AG08395 (cell line): ENCODE measurements at places on chromosomes 5 and 9.

DNA sequence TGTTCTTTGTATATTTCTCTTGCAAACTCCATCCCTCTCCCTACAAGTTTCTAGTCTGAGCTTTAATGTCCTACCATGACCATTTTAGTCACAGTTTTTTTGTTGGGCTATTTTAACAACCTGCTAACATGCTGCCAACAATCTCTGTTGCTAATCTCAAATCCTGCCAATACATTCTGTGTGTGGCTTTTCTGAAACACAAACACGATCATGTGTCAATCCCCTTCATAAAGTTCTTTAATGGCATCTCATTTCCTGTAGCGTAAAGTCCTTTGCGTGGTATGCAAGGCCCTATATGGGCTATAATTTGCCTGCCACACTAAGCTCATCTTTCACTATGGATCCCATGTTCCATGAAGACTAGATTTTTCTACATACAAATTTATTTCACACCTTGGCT is 180.6 kb downstream of the CWC27 start:
- DNase-seq, result no peak

DNA sequence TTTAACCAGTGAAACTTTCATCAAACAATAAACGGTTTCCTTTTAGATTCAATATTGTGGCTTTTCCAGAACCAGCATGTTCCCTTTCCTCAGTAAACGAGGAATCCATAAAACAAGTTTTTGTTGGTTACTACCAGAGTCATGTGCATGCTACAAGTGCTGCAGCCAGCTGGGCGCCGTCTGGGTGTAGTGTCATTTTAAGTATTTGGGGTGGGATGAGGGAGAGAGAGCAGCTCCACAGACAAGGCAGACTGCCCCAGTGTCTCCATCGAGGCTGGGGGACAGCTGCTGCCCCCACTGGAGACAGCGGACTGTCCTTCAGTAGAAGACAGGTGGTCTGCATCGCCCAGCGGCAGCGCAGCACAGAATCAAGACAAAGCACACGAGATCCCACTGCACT is 17.3 kb downstream of the ARPC5L start:
- no peak for DNase-seq

DNA sequence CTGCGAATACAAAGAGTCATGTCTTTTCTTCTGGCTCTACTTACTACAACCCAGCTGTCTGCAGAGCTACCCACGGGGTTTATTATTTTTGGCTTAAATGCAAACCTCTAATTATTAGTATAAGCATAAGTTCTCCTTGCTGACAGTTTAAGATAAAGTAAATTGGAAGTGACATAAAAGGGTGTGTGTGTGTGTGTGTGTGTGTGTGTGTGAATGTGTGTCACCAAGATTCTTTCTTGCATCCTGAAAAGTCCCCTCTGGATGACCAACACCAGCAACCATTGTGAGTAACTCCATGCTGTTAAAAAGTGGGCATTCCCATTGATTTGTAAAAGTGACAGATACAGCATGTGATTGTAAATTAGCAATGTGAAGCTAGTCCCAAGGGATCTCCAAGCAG is 803.8 kb upstream of the ZNF608 start:
- DNase-seq, result no peak

GRCh38 chr9:38713426-38713825 is 6.5 kb downstream of the FAM240B start:
- DNase-seq, result no peak

- DNase-seq, result no peak
Measured at GRCh38 chr5:14331386-14331781, 188.2 kb downstream of the TRIO start.

- peak; percentile 53 for DNase-seq
Measured at GRCh38 chr5:143733665-143734455, 78.1 kb upstream of the HMHB1 start.

- peak; percentile 51 for DNase-seq
Measured at GRCh38 chr5:146188358-146188757, 5.9 kb upstream of the LARS1 start.

GRCh38 chr5:154603485-154603884 is 125.5 kb upstream of the HAND1 start:
- DNase-seq, result no peak

DNA sequence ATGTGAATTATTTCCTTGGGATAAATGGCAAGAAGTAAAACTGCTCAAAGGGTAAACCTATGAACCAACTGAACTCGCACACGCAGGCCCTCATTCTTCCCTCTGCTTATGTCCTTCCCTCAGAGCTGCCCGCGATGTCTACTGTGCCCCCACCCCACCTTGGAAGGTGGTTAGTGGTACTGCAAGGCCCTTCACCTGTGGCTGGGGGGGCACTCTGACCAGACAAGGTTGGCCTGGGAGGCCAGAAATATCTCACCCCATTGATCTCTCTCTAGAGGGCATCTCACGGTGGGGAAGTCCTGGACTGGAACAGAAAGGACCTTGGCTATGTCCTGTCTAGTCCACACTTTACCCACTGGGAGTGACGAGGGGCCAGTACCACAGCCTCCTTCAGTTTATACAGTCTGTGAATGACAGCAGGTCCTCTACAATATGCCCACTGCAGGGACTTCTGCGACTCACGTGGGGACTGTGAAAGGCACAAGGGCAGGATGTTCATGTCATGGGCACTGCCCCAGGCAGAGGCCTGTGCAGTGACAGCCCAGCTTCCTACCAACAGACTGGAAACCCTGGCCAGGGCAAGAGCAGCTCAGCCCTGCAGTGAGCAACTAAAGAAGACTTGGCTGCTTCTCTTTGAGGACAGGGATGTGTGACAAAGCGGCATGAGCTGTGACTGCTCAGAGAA is 56.8 kb upstream of the SYNPO start:
- DNase-seq, result no peak

DNA sequence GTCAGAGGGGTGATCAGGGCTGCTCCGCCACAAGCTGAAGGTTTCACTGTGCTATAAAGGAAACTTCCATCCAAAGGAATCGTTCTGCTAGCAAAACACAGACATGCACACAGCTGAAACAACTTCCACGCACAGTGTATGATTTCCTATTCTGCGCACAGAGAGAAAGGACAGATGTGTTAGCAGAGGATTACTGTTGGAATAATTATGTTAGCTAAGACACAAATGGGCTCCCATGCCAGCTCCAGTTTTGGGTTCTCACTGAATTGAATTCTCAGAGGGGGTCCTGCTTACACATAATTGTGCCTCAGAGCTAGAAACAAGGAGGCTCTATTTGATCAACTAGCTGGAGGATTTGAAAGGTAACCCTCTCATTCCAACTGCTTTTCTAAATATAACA is 352.4 kb downstream of the IRX2 start:
- DNase-seq, result no peak

DNA sequence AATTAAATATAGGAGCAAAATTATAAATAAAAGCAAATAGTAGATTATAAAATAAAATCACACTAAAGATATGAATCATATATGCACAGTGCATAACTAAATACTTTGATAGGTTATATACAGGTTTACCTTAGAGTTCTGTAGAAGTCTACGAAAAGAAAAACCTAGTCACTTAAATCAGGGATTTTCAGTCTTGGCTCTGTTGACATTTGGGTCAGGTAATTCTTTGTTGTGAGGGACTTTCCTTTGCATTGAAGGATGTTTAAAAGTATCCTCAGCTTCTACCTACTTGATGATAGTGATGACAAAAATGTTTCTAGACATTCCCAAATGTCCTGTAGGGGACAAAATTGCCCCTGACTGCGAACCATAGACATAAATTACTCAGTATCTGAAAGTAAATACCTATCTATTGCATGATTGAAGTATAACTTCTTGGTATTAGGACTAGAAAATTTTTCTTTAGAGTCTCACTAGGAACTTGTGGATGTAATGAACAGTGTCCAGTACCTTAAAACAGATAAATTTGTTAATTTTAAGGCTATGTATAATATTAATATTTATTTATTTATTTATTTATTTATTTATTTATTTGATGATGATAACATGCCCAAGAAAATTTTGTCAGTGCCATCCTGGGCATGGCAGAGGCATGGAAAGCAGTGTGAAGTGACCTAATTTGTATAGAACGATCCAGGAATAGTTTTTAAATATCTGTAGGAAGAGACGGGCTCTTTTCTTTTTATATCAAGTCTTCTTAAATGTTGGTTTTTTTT is 44.0 kb upstream of the LRRC70 start:
- DNase-seq, result no peak

GRCh38 chr9:134305533-134305932 is 20.7 kb upstream of the RXRA start:
- no peak for DNase-seq

DNA sequence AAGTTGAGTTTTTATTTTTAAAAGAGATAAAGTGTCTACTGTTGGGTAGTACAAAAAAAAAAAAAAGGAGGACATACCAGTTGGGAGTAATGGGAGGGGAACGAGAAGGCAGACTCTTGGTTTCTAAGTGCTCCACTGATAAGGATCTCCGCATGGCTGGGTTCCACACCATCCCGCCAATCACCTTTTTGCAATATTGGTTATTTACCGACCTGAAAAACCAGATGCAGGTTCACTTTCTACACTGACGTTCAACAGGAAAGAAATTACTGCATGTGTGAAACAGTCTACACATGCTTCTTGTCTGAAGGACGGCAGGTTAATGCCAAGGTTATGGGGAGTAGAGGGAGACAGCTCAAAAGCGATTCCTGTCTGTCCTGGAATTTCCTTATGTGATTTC is 75.5 kb downstream of the PTPN3 start:
- no peak for DNase-seq

DNA sequence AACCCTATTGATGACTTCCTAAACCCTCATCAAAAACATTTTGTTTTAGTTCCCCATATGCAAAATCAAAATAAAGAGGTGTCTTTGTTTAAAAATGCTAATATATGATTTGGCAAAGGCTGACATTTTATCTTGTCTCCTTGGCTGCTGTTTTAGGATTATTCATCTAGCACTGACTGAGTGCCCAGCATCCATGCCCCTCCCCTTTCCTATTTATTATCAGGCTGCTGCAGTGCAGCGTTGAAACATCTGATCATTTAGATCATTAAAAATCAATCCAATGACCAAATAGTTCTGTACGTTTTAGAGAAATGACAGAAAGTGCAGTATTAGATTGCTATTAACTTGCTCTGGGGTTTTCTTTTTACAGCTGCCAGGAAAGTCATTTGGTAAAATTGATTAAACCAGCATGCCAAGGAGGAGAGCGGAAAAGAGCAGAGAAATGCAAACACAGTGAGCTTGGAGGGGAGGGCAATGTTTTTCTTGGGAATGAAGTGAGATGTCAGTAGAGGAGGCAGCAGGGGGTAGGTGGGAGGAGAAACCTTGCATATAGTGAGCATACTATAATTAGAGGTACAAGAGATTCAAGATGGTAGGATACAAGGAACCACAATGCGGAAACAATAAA is 286.3 kb downstream of the PDE4D start:
- no peak for DNase-seq

DNA sequence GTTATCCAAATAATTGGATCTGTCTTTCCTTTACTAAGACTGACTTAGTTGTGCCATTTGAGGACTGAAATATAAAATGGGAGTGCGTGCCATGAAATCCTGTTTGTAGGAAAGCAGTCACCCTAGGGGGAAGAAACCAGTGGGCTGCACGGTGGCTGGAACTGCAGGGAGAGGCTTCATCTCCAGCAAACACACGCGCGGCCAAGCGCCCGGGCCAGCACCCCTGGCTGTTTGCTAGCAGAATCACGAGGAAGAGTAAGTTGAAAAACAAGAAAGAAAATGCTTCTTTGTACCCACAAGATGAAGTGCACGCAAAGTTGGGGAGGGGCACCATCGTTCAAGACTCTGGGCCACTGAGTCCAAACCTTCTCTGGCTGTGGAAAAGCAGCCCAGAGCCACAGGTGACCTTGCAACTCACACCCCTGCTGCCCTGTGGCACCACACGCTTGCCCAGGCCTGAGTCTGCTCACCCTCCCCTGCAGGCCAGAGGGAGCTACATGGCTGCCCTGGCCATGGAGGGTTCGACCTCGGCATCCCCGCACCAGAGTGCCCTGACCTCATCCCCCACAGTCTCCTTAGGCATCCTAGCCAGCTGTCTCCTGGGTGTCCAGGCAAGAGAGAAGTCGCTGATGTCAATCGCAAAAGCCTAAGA is 55.2 kb downstream of the IRX2 start:
- DNase-seq, result no peak

DNA sequence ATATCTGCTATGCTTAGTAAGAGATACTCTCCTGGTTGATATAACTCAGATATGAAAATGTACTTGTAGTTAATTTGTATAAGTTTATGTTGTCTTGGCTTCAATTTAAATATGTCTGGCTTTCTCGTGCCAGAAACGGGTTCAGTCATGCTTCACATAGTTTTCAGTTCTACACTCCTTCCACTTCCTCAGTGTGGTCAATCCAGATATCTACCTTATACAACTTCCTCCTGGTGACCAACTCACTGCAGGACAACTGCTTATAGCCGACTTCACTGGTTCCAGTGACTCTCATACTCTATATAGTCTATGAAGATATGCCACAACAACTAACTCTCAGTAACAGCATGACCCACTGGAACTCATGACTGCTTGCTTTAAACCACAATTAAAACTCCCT is 690.4 kb downstream of the SLCO4C1 start:
- no peak for DNase-seq

- DNase-seq, result peak; percentile 40
Measured at GRCh38 chr5:158814521-158814920, 285.2 kb downstream of the EBF1 start.

DNA sequence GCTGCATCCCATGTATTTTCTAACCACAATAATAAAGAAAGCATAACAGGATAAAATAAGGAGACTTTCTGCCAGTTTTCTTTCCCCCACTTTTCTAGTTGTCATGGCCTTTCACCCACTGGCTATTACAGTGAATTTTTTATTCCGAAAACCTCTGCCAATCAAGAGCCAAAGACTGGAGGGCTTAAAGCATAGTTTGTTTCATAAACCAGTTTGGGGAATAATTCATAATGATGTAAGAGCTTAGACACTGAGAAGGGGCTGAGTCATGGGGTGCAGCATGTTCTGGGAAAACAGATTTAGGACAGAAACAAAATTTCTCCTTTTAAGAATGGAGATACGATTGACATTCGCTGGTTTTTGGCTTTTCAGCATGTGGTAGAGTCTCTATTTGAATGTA is 4.4 kb upstream of the GLIPR2 start:
- peak; percentile 21 for DNase-seq

DNA sequence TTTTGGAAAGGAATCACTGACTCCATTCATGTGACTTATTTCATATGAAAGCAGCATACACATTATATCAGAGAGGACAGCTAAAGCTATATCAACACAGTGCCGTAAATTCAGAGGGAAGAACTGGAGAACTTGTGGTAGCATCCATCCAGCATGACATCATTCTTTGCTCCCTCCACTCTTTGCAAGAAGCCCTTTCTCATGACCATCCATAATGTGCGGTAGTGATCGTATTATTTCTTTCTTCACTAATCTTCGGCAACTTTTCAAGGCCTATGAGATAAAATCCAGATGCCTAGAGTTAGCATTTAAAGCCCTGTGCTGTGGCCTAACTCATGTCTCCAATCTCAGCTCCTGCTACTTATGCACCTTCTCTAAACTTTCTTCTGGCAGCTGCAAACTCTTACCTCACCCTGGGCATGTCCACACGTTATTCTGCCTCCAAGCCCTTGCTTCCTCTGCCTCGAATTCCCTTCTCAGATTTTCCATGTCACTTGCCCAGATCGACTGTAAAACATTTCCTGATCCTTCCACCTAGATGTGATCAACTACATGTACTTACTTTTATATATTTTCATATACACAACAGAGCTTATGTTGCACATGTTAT is 307.3 kb upstream of the SGCD start:
- no peak for DNase-seq

- no peak for DNase-seq
Measured at GRCh38 chr5:32487008-32487407, 42.5 kb upstream of the ZFR start.
